Erythroblast (primary cell): ENCODE measurements at places on chromosomes 11 and 22.

- peak; percentile 100 for DNase-seq
Observed at GRCh38 chr11:65919141-65919572, at the start of gene DRAP1. TSS of gene DRAP1 (plus strand) at chr11:65919426. CDS start at chr11:65919502, 76 bp downstream.

GRCh38 chr11:71499546-71499945, 27.5 kb upstream of the KRTAP5-7 start:
- no peak for DNase-seq

DNA sequence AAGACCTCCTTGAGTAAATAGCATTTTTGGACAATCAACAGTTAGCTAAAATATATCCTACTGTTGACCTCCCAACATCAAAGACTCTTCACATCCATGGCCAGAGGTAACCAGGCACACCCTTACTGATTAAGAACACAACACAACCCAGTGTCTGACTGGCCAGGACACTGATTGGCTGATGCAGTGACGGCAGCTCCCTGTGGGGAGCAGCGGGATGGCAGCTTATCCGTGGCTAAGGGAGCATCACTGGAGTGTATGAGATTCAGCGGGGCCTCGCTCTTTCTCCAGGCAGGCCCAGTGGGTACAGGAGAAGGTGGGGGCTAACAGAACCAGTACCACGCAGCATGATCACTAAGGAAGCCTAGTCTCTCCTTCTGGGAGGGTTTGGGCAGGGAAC, 10.3 kb upstream of the IL2RB start:
- no peak for DNase-seq

DNA sequence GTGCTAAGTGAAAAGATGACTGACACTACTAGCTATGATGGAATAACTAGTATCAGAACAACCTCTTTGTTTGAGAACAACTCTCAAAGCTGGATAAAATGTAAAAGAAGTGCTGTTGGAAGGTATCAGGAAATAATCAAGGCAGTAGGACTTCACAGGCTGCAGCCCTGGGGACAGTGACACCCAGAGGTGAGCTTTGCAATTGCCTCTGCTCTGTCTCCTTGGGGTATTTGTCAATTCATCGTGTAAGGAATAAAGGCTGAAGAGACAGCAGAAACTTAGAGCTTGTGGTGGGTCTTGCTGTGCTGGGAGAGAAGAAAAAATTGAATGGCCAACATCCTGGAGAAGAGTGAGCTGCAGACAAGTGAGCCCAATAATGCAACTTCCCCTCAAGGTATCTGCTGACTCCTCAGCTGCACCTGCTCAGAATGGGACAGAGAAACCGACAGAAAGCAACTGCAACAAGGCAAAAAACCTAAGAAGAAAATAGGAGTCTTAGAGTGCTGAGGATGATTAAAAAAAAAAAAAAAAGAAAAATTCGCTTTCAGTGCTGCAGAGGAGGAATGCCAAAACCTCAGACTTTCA, 141.1 kb downstream of the RCN1 start:
- peak; percentile 31 for DNase-seq

DNA sequence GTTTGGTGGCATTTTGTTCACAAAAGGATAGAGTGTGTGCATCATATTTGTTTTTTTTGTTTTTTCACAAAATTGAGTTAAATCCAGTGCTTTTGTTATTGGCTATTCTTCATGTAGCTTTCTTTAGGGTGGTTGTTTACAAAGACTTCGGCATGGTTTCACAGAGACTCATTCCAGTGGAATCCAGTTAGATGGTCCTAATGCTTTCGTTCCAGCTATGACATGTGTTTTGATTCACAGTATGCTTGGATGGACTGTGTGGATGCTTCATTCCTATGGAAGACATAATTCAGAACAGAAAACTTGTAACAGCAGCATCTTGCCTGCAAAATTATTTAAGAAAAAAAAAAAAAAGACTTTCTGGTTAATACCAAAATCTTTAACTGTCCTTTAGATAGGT, 97.9 kb downstream of the PDHX start:
- no peak for DNase-seq

DNA sequence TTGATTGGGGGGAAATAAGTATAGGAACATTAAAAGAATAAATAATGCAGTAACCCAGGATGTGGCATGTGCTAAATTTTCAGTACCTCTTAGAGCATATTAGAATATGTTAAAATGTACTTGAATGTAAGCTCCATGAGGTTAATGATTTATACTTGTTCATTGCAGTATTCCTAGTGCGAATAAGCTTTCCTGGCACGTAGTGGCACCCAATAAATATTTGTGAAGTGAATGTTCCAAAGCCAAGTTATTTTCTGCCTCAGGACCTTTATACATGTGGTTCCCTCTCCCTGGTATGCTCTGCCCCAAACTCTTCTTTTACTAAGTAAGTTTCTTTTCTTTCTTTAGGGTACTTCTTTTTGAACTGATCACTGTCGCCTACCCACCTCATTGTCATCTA, 118.8 kb downstream of the DBX1 start:
- DNase-seq, result no peak

GRCh38 chr11:122756417-122756816, 81.9 kb upstream of the CRTAM start:
- peak; percentile 39 for DNase-seq

DNA sequence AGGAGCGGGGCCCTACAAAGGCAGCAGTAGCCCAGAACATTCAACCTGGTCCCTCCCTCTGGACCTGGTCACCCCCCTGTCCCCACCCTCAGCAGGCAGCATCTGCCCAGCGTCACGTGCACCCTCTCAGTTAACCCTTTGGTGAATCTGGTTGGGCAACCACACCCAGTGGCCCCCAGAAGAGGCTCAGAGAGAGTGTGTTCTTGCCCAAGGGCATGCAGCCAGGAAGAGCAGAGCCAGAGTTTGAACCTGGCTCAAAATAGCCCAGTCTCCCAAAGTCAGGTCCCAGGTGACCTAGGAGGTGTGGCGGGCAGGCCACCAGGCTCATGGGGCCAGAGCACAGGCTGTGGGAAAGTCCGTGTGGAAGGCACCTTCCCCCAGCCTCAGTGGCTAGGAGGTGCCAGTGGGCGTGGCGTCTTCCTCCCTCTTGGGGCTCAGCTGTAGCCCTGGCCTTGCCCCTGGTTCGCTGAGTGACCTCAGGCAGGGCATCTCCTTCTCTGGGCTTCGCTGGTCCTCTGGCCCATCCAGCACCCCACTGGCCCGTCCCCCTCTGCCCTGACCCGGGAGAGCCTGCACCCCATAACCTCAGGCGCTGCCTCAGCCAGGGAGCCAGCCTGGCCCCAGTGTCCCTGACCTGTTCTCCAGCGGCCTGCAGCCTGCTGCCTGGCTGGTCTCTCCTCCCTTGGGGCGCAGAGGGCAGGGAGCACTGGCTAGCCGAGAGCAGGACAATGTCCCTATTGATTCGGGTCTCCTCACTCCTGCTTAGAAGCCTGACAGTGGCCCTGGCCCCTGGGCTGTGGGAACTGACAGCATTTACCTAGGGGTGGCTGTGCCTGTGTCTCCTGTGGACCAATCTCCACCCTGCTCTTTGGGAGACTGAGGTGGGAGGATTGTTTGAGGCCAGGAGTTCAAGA, 7.0 kb downstream of the ALDH3B1 start:
- peak; percentile 45 for DNase-seq
